ENCODE measurements at places on chromosomes 2 and 18.

- DNase-seq: peak; percentile 51
Observed at GRCh38 chr2:119174216-119174992, 15.9 kb upstream of the C1QL2 start.

DNA sequence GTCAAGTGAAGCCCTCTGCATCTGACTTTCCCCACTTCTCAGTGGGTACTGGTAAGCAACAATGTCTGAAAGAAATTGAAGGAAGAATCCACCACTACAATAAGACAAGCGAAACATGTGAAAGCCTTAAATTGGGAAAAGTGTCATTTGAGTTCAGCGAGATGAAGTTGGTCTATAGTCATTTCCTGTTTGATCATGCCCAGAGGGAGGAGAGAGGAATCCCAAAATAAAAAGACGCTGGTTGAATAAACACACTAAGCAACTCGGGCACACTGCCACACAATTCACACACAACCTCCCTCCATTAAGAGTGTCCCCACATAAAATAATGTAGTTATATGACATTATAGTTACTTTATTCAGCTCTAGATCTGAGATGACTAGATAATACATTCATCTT is 166.1 kb downstream of the CBLN2 start:
- DNase-seq: no peak

- no peak for DNase-seq
Observed at GRCh38 chr2:174595891-174596397, 1.7 kb downstream of the WIPF1 start.

GRCh38 chr2:176585791-176586190 is 316.5 kb downstream of the MTX2 start:
- DNase-seq: no peak

GRCh38 chr2:38960609-38961320 is 71.1 kb downstream of the ARHGEF33 start:
- DNase-seq: no peak

Data from naive thymus-derived CD8-positive, alpha-beta T cell (primary cell).